ENCODE measurements at places on chromosomes 11 and 22.

- DNase-seq, result peak; percentile 60
Observed at GRCh38 chr11:63551091-63551888, 11.9 kb downstream of the PLAAT2 start.

DNA sequence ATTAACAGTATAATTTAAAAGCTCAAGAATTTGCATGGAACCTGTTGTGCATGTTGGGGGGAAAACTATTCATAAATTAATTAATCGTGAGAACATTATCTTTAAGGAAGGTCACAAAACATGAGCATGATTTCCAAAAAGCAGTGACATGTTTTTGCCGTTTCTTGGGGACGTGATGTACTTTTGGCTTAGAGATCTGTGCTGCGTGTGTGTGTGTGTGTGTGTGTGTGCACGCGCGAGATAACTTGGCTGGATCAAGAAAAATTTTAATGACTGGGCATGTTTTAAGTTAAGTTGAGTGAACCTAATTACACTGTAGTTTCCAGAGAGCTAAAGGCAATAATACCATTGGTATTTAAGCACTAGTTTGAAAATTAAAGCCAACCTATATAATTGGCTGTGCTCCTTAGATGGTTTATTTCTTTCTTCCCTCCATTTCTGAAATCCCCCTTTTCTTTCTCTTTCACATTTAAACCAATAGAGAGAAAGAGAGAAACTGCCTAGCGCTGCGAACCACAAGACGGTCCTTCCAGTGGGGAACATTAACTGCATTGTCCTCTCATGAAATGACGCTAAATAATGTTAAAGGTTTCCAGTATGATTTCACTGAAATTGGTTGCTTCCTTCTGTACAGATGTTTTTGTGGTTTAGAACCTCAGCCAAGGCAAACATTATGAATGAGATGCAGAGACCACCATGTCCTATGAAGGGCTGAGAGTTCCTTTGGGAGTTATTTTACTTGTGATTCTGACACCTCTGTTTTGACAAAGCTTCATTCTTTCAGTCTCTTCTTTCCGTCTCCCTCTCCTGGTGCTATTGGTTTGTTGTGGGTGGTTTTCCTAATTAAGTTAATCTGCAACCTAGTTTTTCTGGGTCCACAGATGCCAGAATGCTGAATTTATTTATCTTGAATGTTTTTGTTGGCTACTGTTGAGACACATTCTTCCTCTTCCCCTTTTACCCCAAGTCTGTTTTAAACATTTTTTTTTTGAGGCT, 51.7 kb downstream of the ZBTB16 start:
- no peak for DNase-seq

- no peak for DNase-seq
Observed at GRCh38 chr11:122746611-122747244, 91.2 kb downstream of the UBASH3B start.

DNA sequence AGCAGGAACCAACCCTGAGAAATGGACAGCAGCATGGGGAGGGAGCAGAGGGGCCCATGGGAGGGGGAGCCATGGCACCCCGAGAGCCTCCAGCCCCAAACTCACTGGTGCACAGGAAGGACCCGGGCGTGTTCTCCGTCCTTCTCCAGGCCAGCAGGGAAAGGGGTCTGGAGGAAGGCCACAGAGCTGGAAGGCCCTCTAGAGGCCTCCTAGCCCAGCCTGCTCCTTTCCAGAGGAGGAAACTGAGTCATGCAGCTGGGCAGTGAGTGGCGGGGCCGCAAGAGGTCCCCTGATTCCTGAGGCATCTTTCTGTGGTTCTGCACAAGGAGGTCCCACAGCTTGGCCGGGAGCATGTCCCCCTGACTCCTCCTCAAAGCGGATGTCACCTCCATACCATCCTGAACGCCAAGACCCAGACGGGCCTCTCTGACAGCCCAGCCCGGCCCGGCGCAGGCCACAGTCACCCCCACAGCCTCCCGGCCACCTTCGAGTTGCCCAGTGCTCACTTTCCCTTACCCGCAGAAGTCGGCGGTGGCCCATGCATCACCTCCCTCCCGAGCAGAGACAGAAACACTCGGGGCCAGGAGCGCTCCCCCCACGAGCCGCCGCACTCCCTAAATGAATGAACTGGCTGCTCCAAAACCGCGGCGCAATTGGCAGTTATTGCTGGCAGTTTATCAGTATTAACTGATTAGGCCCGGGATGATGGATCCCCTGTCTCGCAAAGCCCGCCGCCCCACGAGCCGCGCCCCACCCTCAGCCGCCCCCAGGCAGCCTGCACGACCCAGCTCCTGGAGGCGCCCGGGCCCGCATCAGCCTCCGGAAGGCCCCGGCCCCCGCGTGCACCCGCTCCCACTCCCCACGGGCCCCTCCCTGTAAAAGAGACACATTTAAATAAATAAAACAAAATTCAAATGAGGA, 272.5 kb downstream of the BUD13 start:
- no peak for DNase-seq

- DNase-seq, result no peak
Observed at GRCh38 chr11:93747122-93747521, 5.7 kb downstream of the C11orf54 start.

DNA sequence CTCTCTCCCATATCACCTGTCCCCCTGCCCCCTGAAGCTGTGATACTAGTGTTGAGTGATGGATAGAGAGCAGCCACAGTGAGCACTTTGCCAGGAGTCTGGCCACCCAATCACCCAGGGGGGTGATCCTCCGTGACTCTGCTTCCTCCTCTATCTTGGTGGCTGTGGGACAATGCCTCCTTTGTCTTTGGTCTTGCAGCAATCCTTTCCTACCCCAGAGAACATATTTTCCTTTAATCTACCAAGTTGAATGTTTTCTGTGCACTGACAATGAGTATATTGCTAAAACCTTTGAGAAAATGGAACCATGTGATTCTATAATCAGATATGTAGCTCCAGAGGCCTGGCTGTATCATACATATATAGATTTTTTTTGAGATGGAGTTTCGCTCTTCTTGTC, 58.1 kb upstream of the HEPHL1 start:
- no peak for DNase-seq

GRCh38 chr22:24391836-24392217, 35.6 kb upstream of the ADORA2A start:
- no peak for DNase-seq

- no peak for DNase-seq
Observed at GRCh38 chr11:100774859-100775258, 87.8 kb downstream of the ARHGAP42 start.

DNA sequence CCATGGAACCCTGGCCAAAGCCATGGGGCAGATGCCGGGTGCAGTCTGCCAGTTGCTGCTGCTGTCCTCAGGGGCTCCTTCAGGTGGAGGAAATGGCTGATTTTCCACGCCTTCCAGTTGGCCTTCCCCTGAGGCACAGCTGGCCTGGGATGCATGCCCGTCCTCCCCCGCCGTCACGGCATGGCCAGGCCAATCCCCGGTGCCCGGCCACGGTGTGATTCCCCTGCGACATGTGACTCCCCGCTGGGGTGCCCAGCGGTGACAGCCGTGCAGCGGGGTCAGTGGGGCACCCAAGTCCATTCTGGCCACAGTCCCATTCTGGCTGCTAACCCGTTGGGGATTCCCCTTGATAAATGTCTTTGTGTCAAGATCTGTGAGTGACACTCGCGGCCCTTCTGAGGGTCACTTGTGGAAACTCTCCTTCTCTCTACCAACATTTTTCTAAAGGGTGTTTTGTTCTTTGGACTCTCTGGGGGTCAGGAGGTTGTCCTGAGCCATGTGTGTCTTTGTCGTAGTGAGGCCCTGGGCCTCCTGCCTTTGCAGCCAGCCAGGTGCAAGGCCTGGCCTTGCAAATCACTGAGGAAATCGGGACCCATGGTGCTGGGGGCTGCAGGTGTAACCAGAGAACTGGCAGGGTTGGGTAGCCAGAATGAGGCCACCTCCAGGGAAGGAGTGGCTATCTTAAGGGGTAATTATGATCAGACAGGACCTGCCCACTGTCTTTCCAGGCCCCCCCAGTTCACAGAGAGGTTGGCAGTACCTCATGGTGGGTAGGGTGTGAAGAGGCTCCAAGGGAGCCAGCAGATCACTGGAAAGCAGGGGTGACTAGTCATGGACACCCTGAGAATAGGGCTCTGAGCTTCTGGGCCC, 37.1 kb downstream of the KCNQ1OT1 start:
- DNase-seq, result no peak

- DNase-seq, result peak; percentile 96
Observed at GRCh38 chr11:61695917-61696316, 15.7 kb downstream of the DAGLA start.

- no peak for DNase-seq
Observed at GRCh38 chr22:33163815-33164214, 105.6 kb upstream of the SYN3 start.

DNA sequence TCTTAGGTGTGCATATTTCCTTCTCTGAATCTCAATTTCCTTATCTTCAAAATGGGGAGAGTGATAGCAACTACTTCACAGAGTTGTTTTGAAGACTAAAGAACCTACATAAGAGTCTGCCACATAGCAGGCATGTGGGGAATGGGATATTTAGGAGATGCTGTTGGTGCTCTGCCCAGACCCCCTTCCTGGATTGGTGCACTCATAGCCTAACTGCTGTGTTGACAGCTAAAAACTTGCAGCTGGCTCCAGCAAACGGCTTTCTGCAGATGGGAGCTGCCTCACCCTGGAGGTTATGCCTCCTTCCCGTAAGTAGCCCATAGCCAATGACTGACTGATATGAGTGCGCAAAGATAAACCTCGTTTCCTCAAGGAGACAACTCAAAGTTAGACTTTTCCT, 106.1 kb downstream of the CD44 start:
- no peak for DNase-seq

DNA sequence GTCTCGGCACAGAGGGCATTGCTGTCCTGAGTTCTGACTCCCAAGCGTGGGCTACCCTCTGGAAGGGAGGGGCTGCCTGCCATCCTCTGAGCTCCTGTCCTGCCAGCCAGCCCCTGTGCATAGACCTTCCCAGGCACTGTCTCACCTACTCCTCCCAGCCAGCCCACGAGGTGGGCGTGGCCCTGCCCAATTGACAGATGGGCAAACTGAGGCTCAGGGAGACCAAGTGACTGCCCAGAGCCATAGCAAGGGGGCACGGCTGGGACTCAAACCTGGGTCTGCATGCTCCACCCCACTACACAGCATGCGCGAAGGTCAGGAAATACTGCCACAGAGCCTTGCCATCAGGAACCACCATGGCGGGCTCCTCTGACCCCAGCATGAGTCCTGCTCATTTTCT, 29.4 kb upstream of the PRR5 start:
- DNase-seq, result no peak

- DNase-seq, result no peak
Observed at GRCh38 chr11:4127357-4127756, 32.8 kb downstream of the RRM1 start.

GRCh38 chr11:104124979-104125378, 39.0 kb downstream of the PDGFD start:
- no peak for DNase-seq

DNA sequence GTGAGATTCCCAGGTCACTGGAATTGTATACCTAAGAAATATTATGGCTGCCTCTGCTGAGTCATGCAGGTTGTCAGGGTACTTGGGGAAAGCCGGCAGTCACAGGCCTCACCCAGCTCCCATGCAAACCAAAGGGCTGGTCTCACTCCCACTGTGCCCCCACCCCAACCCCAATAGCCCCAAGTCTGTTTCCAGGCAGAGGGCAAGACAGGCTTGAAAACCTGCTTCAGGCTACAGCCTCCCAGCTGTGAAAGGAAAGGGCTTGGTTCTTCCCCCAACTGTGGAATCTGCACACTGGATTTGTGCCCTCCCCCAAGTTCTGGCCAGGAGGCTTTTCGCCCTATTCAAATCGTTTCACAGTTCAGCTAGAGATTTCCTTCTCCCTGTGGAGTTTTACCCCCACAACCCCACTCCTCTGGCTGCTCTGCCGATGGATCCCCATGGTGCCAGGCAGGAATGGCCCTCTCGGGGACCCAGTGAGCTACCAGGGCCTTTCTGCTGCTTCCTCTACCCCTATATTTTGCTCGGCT, 37.0 kb upstream of the ABTB2 start:
- no peak for DNase-seq

- DNase-seq, result peak; percentile 59
Observed at GRCh38 chr11:61814958-61815789, 1.6 kb downstream of the FADS1 start.

DNA sequence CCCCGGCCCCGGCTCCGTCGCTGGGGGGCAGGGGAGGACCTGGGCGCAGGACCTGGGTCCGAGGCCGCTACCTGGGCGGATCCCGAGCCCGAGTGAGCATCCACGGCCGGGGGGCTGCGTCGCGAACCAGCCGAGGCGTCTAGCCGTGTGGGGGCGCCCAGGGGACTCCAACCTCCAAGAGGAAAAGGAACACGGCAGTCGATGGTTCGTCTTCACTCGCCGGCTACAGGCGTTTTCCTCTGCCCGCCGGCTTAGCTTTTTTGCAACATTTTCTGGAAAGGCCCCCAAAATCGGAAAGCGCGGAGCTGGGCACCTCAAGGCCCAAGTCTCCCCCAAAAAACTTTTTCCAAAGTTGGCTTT, 666 bp downstream of the PDGFB start:
- no peak for DNase-seq

DNA sequence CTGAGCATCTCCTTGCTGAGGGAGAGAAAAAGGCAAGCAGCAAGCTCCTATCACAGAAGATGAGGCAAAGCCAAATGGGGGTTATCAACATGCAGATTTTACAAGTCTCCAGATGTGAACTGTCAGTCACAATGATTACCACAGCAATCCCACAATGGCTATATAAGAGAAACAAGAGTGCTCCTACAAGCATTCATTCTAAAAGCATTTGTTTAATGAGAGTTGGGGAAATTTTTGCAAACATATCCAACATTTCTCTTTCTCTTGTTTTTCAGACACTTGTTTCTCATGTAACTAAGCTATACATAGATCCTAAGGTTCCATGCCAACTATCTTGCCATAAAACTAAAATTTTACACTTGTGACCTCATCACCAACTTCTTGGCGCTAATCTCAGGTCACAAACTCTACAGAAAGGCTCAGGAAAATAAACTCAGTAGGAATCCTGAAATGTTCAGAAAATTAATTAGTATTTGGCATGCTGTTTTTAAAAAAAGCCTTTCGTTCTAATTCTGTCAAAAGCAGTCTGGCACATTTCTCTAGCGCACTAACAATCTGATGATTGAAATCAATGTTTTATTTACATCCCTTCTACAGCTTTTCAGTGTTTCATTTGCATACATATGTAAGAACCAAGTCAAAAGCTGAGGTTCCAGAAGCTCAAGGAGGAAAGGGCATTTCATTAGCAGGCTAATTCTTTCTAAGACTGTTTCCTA, 199.5 kb downstream of the TTC28 start:
- no peak for DNase-seq

- DNase-seq, result no peak
Observed at GRCh38 chr11:112253605-112254242, 6.9 kb downstream of the PLET1 start.

GRCh38 chr22:17271711-17272451, 52.6 kb upstream of the ADA2 start:
- no peak for DNase-seq

GRCh38 chr22:23149743-23150238, 4.5 kb downstream of the RAB36 start:
- DNase-seq, result no peak

- no peak for DNase-seq
Observed at GRCh38 chr22:47540011-47540410, 777.6 kb downstream of the TBC1D22A start.
